Activated naive CD4-positive, alpha-beta T cell (primary cell): ENCODE measurements at places on chromosomes 13 and 19.

GRCh38 chr13:34805347-34805746 is 136.7 kb upstream of the NBEA start:
- DNase-seq, result no peak

DNA sequence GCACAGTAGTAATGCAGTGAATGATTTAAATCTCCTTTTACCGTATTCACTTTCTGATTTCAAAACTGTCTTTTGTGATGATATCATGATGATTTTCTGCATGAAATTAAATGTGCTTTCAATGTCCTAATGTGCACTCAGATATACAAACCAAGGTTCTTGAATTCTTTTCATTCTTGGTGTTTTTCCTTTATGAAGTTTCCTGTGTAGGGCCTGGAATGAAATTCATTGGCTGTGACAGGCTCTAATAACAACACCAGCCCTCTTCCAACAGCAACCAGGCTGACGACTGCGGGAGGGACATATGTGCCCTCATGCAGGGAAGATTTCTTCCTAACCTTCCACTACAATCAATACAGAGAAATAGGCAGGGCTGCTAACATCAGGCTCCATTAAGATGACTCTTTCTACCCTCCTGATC is 1052.0 kb downstream of the DIAPH3 start:
- DNase-seq, result no peak

- no peak for DNase-seq
These were observed 308.3 kb upstream of the SPRY2 start for GRCh38 chr13:80649274-80649673.

DNA sequence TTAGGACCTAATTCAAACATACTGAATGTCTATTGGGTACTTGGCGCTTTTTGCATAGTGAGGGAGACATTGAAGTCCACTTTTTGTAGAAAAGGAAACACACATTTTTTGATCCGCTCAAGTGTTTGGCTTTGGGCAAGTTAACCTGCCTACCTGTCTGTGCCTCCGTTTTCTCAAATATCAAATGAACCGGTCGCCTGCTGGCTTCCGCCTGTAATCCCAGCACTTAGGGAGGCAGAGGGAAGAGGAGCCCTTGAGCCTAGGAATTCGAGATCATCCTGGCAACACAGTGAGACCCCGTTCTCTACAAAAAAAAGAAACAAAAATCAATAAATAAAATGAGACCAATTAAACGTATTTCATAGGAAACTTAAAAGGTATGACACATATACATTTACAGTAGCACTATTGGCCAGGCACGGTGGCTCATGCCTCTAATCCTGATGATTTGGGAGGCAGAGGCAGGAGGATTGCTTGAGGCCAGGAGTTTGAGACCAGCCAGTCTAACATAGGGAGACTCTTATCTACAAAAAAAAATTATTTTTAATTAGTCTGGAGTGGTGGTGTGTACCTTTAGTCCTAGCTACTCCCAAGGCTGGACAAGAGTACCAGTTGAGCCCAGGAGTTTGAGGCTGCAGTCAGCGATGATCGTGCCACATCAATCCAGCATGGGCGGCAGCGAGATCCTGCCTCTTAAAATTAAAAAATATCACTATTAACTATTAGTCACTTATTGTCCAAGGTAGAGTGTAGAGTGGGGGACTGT is 1.3 kb downstream of the RAD23A start:
- no peak for DNase-seq

- DNase-seq, result no peak
These were observed 33.9 kb upstream of the MIR17HG start for GRCh38 chr13:91313581-91313980.

DNA sequence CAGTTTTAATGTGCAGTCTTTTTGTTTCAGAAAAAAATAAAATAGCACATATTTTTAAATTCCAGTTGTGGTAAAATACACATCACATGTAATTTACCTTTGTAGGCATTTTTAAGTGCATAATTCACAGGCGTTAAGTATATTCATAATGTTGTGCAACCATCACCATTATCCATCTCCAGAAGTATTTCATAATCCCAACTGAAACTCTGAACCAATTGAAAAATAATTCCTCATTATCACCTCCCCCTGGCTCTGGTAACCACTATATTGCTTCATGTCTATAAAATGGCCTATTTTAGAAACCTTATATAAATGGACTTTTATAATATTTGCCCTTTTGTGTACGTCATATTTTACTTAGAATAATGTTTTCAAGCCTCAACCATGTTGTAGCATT is 756.5 kb upstream of the KLHL1 start:
- DNase-seq, result no peak

GRCh38 chr13:44255771-44256364 is 117.8 kb upstream of the SERP2 start:
- DNase-seq, result no peak

- no peak for DNase-seq
These were observed 32.4 kb downstream of the GPR42 start for GRCh38 chr19:35403116-35403760.

GRCh38 chr19:5579697-5580096 is 11.9 kb upstream of the TINCR start:
- no peak for DNase-seq

- DNase-seq, result no peak
These were observed 8.1 kb downstream of the BLOC1S3 start for GRCh38 chr19:45186509-45187334.

GRCh38 chr19:17292301-17293074 is 10.7 kb downstream of the ABHD8 start:
- DNase-seq, result peak; percentile 34

- DNase-seq, result no peak
These were observed 1005.0 kb downstream of the EFNB2 start for GRCh38 chr13:105530468-105530867.

- DNase-seq, result no peak
These were observed 16.5 kb upstream of the GGACT start for GRCh38 chr13:100604918-100605710.

DNA sequence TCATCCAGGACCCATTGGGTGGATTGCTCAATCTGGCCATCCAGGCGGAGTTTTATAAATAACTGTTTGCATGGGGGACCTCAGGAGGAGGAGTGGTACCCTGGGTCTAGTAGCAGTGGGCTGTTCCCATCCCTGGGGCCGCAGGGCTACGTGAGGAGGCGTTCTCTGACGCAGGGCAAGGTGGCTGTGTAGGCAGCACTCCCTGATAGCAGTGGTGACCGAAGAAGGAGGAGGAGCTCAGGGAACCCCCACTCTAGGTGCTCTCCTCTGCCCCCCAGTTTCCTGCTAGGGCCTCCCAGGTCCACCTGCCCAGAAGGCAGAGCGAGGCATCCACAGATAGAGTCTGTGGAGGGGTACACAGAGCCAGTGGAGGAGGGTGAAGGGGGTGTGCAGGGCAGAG is 64.1 kb downstream of the CCNE1 start:
- DNase-seq, result no peak

DNA sequence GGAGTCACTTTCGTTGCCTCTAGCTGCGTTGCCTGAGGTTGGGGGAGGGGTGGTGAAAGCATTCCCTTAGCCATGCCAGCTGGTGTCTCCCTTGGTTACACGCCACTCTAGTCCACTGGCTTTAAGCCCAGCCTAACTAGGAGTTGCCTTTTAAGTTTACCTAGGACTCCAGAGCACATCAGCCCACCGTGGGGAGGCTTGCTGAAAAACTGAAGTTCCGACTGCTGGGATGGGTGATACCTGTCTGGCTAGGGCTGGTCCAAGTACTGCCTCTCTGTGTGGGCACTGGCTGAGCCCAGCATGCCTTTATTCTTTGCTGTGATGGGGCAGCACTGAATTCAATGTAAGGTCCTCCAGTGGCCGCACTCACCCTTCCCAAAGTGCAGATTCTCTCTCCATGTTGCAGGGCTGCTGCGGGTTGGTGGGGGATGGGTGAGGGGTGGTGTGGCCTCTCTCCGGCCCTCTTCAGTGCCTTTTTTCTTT is 11.8 kb upstream of the CEACAM1 start:
- DNase-seq, result no peak

GRCh38 chr13:63010072-63010658 is 1594.5 kb upstream of the PCDH20 start:
- no peak for DNase-seq

- DNase-seq, result no peak
These were observed 920.9 kb upstream of the PCDH20 start for GRCh38 chr13:62336507-62336906.

DNA sequence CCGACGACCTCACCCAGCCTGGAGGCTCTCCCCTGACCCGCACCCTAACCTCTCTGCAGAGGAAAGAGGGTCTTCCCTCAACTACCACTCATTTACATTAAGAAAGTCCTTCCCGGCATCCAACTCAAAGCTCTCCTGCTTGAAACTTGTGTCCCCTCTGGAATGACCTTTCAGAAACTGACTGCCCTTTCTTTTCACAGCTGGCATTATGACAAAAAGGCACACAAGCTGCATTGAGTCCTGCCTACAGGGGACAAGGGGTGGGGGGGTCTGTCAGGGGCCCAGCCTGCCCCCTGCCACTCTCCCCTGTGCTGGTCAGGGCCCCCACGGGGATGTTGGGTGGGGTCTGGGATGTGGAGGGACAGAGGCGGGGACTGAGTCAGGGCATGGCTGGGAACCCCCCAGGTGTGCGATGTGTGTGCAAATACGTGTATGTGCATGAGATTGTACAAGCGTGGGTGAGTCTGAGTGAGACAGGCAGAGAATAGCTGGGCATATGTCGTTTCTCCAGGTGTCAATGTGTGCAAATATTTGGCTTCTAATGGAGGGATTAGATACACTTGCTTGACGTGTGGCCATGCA is 2.0 kb downstream of the COL5A3 start:
- no peak for DNase-seq

DNA sequence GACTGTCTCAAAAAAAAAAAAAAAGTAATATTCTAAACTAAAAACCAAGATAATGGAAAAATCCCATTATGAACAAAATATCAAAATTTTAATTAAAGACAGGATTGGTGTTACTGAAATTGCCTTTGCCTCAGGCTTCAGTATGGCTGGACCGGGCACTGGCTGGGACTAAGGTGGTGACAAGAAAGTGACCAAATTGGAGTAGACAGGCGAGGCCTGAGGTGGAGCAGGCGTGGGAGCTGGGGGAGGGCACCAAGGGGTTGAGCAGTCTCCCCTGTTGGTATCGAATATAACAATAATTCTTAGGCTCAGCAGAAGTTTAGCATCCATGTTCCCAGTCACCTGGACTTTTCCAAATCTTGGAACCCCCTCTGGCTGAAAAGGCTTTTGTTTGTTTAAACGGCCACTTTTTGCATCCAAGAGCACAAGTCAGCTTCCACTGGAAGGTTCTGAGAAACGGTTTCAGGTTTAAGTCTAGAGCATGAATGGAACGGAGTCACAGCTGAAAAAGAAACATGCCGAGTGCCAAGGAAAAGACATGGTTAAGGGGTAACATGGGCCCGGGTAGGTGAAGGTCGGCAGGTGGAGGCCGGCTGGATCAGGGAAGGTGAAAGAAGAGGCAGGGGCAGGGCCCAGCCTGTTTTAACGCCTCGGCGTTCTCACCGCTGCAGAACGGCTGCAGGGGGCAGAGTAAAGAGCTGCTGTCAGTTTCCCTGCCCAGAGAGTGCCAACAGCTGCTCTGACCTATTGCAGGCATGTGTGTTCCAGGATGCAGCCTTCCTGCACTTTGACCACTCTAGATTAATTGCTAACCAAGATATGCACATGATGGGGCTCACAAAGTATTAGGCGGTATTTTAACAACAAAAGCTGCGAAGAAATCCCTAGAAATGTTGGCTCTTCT is 104.4 kb downstream of the TM9SF2 start:
- no peak for DNase-seq

DNA sequence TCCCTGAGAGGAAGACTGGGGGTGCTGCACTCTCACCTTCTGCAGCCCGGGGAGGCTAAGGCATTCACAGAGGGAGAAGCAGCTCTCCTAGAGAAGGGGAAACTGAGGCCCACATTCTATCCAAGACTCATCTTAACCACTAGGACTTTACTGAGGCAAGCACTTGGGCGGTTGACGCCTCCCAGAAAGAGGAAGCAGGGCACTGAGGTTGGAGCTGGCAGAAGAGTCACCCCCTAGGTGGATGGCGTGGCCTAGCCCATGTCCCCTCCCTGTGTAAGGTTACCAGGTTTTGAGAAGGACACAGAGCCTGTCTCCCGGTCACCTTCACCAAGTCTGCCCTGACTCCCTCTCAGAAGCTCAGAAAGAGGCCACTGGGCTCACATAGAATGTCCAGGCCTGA is 2.7 kb downstream of the S1PR2 start:
- no peak for DNase-seq

DNA sequence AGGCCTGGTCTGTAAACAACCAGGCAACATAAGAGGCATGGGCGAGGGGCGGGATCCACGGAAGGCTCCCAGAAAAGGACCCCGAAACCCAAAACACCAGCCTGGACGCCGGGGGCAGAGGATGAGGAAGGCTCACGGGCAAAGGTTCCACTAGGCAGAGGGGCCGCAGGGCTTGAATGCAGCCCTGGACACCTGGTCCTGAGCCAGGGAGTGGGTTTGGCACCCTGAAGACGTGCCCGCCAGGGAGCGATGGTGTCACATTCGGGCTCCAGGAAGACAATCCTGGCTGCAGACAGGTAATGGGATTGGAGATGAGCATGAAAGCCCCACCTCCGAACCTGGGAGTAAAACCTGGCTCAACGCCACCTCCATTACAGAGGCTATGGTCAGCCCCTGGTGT is 31.8 kb downstream of the ZNF787 start:
- no peak for DNase-seq

DNA sequence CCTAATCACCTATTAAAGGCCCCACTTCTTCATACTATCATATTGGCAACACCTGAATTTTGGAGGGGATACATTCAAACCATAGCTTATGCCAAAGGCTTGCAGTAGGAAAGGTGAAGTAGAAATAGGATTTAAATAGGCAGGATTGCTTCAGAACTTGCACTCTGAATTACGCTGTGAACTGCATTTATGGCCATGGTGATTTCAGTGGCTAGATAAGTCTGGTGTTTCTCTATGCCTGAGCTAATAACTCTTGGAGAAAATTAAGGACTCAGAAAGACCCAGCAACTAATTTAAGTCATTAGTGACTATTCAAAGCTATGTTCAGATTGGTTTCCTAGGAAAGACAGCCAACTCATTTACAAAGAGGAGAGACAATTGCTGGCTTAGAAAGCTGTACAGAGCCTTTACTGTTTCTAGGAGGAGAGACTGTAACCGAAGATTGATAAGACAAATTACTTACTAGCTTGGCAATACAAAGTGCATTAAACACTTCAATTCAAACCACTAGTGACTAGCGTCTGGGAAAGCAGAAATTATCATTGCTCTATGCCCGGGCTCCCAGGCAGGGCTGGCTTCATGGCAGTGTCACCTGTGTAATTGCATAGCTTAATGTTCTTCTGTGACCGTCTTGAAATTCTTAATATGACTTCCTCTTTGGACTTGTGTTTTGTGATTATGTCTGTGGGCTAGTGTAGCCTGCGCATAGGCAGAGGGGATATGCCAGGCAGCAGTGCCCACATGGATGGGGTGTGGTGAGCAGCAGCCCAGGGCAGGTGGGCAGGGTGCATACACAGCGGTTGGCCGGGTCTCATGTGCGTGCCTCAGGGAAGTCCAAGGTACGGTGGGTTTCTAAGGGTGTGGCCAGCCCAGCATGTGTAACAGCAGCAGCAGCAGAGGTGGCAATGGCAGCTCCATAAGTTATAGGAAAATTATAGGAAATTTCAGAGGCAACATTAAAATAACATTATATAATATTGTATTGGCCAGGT is 60.1 kb downstream of the KL start:
- DNase-seq, result no peak
